AG08396 (cell line): ENCODE measurements at places on chromosomes 6 and 20.
A peak's percentile ranks its signal among the peaks of the same experiment; 100 is the strongest.

DNA sequence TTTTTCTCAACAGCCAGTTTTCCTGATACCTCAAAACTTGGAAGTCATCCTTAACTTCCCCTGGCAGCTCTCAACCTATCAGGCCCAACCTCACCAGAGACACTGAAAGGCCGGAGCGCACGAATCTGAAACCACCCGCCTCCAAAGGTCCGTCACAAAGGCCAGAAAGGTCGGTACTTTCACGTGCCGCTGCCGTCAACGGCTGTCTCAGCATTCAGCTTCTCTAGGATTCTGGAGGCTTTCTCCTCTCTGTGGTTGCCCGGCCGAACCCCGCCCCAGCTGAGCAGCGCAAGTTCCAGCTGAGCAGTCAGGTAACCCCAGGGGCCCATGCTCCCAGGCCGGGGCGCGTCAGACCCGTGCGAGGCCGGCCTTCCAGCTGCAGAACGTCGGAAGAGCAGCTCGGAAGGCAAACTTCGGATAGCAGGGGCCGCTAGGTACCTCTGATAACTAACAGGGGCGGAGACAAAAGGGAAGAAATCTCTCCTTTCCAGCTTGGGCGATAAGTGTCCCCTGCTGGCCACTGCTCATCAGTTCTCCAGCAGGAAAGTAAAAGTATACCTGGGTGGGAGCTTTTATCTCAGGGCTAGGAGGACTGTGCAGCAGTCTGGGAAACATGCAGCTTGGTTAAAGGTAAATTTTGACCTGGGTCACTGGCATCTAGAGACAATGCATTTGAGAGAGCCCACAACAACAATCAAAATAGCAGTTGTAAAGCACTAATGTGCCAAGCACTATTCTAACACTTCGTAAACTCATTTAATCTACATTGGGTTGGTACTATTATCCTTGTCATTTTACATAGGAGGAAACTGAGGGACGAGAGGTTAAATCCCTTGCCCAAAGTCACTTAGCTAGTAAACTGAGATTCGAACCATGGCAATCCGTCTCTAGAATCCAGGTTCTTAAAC, 16.1 kb downstream of the ZSCAN12 start:
- peak; percentile 67 for DNase-seq

DNA sequence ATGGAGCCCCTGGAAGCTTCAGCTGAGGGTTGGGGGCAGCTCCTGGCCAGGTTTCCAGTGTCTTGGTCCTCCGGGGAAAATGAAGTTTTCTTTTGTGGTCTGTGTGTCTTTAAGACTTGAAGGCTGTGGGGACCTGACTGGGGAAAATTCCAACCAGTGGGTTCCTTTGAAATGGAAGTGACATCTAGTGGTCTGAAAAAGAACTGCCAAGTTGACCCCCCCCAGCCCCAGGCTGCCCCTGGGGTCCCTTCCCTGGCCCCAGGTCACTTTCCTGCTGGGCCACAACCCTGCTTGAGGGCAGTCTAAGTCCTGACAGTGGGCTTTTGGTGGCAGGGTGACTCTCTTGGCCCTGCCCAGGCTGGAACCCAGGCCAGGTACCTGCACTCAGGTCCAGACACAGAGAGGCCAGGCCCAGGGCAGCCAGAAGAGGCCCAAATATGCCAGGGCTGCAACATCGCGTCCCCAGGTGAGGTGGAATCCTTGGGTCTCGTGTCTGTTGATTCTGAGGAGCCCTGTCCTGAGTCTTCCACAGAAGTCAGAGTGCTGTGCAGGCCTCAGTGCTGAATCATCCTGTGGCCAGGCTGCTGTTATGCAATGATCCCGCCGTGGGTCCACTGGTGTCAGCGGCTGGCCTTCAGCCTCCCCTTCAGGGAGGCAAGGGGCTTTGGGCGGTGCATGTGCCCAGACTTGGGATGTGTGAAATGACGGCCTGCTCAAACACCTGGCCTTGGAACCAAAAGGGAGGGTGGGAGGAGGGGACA, 68.4 kb downstream of the VEGFA start:
- DNase-seq = peak; percentile 78

DNA sequence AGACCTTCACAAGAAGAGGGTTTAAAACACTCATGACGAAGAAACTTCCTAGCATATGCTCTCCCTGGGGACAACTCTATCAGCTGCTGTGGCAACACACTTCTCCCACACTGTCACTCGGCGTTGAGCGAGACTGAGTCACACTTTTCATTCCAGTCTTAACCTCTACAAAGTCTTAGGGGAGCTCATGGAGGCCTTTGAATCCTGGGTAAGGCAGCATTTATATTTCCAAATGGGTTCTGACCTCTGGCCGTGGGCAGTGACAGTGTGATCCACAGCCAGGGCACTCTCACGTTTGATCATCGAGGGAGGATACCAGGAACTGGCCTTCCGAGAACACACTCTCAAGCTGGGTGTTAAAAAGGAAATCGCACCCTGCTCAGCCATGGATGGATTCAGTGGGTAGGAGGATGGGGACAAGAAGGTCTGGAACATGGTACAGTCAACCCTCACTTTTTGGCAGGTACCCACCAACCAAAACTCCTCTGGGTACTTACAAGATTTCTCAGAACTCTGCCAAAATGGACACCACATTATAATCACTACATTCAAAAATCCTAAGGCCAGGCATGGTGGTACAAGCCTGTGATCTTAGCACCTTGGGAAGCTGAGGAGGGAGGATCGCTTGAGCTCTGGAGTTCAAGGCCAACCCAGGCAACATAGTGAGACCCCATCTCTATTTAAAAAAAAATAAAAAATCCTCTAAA, 19.6 kb downstream of the RRBP1 start:
- peak; percentile 77 for DNase-seq

DNA sequence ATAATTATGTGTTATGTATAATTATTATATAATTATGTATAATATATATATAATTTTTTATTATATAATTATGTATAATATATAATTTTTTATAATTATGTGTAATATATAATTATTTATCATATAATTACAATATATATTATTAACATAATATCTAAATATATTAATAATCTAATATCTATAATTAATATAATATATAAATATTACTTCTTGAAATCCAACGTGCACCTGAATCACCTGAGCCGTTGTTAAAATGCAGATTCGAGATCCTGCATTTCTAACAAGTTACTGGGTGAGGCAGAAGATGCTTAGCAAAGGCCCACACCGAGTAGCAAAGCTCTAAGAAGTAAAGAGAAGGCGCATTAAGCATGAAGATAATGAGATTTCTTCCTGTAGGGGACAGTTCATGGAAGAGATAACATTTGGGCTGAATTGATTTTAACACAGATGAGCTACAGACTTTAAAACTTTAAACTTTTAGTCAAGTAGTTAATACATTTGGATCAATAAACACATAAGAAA, 406.4 kb upstream of the PLCB4 start:
- DNase-seq = no peak

DNA sequence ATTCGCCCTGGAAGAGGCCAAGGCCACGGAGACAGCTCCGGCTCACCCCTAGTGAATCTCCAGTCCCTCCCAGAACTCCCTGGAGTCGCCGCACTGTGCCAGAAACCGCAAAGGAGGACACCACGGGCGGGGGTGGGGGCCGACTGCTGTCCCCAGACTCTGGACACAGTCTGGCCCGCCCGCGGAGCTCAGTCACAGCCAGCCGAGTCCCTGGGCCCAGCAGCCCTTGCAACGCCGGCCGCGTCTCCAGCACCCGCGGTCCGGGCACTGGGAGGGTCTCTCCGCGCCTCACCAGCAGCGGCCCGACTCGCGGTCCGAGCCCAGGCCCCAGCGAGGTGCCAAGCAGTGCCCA, 518 bp downstream of the PEX6 start:
- peak; percentile 58 for DNase-seq

DNA sequence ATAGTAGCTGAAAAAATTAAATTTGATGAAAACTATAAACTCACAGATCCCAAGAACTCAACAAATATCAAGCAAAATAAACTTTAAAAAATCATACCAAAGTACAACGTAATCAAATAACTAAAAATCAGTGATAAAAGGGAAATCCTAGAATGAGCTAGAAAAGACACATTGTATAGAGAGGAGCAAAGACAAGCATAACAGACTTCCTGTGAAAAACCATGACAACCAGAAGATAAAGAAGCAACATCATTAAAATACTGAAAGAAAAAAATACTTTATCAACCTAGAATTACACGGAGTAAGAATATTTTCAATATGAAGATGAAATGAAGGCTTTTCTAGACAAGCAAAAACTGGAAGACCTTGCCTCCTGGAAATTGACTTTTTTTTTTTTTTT, 9.8 kb downstream of the MUC22 start:
- DNase-seq = no peak

- DNase-seq = no peak
Observed at GRCh38 chr6:108806665-108807064, 41.6 kb upstream of the ARMC2 start.

DNA sequence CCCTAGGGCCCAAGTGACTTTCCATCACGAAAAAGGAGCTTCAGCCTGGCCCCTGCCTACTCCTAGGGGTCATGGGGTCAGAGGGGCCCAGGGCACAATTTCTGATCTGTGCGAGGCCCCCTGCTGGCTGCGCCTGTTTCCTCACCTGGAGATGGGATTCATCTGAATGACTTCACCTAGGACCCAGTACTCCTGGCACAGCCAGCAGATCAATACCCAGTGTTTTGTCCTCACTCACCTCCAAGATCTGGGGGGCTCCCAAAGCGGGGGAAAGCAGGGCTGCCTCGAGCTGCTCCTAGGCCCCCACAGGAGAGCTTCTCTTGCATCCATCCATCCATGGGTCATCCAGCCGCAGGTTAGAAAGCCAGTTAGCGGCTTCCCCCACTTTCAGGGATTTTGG, 33.8 kb downstream of the CD40 start:
- DNase-seq = no peak

- no peak for DNase-seq
Observed at GRCh38 chr6:121581327-121581726, 145.9 kb downstream of the GJA1 start.
